AG09309 (cell line): ENCODE measurements at places on chromosomes 6 and 20.

DNA sequence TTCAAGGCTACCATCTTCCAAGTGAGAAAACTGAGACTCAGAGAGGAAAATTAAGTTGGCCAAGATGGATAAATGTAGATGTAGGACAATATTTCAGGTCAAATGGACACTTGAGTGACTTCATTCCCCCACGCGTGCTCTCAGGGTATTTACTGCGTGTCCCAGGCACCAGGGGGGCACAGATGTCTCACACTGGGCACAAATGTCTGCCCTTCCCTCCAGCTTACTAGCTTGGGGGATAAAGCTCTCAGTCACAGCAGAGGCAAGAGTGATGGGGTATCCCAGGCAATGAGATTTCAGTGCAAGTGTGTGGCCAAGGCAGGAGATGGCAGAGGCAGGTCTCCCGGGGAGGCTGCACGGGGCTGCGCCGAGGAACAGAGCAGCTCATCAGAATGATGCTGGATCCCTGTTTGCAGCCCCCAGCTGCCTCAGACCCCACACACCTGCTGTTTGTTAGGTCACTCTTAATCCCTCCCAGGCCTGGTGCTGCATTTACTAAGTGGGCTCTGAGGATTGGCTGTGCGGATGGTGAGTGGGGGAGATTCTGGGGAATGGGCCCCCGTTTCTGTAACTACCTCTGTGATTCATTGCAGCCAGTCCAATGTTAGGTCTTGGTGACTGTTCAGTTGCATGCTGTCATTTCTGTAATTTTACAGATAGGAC, 44.1 kb downstream of the PTK7 start:
- no peak for DNase-seq

GRCh38 chr20:62238569-62239277, 402 bp downstream of the OSBPL2 start:
- no peak for DNase-seq

- no peak for DNase-seq
Observed at GRCh38 chr6:168616816-168617765, 176.1 kb downstream of the SMOC2 start.

- no peak for DNase-seq
Observed at GRCh38 chr6:43695215-43695966, 7.8 kb upstream of the MRPS18A start.

DNA sequence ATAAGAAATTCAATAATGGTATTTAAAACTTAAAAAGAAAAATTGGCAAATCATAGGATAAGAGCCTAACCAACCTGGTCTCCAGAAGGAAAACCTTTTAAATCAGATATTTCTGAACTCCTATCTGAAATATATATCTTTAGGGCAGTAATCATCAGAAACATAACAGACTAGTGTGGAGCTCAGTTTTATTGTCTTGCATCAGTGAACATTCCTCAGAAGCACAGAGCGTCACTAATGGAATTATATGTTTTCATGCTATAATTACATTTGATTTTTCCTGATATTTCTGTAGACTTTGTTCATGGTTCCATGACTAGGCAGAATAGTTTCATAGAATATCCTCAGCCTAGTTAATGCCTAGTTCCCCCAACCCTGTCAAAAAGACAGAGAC, 262.2 kb downstream of the EYA4 start:
- DNase-seq: no peak
